ENCODE measurements at places on chromosomes 7 and 10.

DNA sequence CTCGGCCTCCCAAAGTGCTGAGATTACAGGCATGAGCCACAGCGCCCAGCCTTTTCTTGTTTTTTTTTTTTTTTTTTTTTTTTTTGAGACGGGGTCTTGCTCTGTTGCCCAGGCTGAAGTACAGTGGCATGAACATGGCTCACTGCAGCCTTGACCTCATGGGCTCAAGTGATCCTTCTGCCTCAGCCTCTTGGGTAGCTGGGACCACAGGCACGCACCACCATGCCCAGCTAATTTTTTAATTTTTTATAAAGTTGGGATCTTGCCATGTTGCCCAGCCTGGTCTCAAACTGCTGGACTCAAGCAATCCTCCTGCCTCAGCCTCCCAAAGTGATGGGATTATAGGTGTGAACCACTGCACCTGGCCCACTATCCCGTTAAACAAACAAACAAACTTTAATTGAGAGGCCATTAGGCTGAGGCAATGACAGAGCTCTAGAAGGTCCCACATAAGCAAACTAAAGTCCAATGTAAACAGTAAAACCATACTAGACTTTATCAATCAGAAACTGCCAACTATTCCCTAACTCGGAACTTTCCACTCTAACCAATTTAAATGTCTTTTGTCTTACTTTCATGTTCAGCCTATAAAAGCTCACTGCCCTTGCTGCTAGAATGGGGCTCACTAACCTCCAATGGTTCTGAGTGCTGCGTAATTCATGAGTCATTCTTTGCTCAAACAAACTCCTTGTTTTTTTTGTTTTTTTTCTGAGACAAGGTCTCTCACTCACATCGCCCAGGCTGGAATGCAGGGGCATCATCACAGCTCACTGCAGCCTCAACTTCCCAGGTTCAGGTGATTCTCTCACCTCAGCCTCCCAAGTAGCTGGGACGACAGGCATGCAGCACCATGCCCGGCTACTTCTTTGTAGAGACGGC lies 1.9 kb downstream of the DHX32 start:
- no peak for DNase-seq

DNA sequence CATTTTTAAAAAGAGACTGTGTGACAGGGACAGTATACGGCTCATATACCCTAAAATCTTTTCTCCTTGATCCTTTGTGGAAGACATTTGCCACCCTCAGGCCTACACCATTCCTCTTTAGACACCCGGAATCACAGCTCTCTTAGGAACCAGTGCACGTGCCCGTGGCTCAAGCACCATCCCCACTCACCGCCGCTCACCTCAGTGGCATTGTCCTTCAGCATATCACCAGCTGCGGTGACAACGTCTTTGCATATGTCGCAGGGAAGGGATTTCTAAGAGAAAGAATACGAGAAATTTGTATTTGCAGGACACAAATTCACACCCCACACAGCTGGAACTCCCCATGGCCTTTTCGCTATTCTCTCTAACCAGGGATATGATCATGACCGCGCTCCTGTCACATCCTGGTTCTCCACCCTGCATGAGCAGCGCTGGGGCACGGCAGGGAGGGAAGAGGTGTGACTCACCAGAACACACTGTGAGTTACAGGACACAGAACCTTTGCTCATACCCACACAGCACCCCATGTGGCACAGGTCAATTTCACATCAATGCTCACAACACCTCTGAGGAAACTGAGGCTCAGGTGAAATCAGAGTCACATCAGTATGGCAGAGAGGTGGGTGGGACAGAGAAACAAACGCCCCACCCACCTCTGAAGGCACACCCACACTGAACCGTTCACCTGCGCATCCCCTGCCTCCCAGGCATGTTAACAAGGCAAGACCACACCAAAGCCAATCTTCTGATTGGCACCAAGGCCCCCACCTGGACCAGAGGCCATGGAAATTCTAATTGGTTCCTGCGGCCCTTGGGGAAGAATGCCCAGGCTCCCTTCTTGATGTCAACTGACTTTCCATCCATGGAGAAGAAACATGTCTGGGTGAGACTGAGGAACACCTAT lies 19.2 kb downstream of the PSAP start:
- DNase-seq, result no peak

- DNase-seq, result peak; percentile 81
Observed at GRCh38 chr10:100508691-100509150, 10.9 kb downstream of the SEC31B start.

DNA sequence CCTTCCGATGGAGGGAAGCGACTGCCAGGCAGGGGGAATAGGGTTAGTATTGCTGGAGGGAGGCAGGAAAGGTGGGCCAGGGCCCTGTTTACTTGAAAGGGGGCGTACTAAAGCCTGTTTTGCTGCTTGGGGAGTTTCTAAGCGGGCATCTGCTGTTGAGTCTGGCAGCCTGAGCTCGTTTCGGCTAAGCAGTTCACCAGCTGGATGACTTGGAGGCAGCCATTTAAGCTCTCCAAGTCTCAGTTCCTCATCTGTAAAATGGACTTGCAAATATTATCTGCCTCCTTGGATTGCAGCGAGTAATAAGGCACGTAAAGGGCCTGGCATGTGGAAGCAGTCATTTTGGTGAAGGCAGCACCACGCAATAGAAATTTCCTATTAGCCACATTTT lies 44.0 kb downstream of the LDB3 start:
- peak; percentile 46 for DNase-seq

GRCh38 chr7:150957133-150958020 lies 20.7 kb downstream of the KCNH2 start:
- DNase-seq, result no peak

- DNase-seq, result no peak
Observed at GRCh38 chr10:16794005-16794404, 23.2 kb downstream of the RSU1 start.

DNA sequence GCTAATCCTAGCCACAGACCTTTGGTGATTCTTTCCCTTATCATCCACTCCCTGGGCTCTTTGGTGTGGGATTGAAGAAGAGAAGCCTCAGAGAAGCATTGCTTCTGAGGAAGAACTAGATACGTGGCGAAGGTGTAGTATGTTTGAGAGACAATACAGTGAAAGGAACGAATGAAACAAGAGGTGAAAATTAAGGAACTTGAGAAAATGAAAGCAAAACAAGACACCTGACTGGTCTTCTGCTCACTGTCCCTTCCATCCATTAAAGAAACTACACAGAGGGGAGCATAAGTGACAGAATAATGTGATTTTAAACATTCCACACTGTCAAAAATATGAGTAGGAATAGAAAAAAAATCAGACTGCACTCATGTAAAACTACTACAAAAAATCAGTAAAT lies 219.6 kb upstream of the NPSR1 start:
- DNase-seq, result no peak

DNA sequence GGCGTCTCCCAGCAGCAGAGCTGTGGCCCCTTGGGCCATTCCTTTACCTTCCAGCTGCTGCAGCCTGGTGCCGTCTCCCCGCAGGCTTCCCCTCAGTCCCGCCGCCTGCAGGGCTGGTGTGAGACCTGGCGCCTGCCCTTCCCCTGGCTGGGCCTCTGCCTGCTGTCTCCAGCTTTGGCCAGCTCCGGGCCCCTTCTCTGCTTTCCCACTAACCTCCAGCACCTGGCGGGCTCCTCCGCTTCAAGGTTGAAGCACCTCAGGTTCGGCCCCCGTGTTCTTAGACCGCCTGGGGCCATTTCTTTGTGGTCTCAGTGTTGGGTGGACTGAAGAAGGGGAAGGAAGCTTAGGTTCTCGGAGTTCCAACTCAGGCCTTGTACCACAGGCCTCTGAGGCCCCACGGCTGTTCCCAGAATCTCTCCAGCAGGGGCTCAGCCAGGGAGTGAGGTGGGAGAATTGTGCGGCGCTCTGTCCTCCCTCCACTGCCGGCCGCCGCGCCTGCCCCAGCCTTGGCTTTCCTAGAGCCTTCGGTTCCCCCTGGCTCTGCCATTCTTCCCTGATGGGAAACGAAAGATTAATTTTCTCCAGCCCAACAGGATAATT lies 30.3 kb downstream of the GBX1 start:
- DNase-seq, result peak; percentile 51

- DNase-seq, result no peak
Observed at GRCh38 chr10:113933894-113934532, 79.6 kb downstream of the NHLRC2 start.

- DNase-seq, result no peak
Observed at GRCh38 chr10:113882240-113882639, 27.8 kb downstream of the NHLRC2 start.

- no peak for DNase-seq
Observed at GRCh38 chr10:29471544-29471859, 163.3 kb downstream of the SVIL start.

GRCh38 chr7:17929647-17930395 lies 10.5 kb downstream of the SNX13 start:
- DNase-seq, result no peak

GRCh38 chr10:11787846-11788245 lies 35.3 kb upstream of the PROSER2 start:
- DNase-seq, result no peak

DNA sequence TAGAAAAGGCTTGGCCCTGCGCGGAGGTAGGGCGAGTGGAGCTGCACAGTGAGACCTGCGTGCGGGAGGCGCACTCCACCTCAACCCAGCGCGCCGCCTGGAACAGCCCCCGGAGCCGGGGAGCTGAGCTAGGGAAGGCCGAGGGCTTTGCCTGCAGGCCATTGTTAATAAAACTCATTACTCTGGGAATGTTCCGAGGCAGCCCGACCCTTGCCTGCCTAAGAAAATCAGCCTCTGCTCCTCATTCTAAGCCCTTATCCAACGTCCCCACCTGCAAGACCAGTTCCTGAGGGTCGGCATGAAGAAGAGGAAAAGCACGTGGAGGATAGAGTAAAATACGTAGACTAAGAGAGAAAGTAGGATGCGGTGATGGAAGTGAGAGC lies 55.3 kb downstream of the C7orf25 start:
- DNase-seq, result no peak

DNA sequence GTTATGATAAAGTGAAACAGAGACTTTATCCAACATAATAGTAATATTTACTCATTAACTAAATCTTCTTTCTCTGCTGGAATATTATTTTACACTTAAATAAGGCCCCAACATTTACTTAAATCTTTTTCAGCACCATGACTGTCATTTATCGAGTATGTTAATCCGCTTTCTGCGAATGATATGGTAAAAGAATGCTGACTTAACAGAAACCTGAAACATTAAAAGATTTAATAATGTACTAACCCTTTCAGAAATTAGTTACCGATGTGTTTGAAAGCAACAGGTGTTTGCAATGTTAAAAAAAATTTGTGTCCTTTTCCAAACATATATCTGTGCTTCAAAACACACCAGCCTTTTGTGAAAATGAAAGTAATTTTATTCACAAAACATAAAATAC lies 190.5 kb downstream of the SKAP2 start:
- no peak for DNase-seq

GRCh38 chr7:1566687-1567048 lies 3.2 kb downstream of the PSMG3 start:
- no peak for DNase-seq

GRCh38 chr7:88391247-88391646 lies 84.6 kb upstream of the STEAP4 start:
- DNase-seq, result no peak
